Skeletal muscle cell (primary cell): ENCODE measurements at places on chromosomes 6 and 20.

GRCh38 chr20:57053067-57053466 lies 213.4 kb downstream of the BMP7 start:
- DNase-seq = no peak

- DNase-seq = no peak
Observed at GRCh38 chr6:44453146-44453545, 65.6 kb downstream of the CDC5L start.

- DNase-seq = no peak
Observed at GRCh38 chr20:5580940-5581708, 169.1 kb upstream of the SHLD1 start.

GRCh38 chr6:163913045-163913444 lies 498.5 kb downstream of the QKI start:
- no peak for DNase-seq
